ENCODE measurements at places on chromosomes 1 and 21.

GRCh38 chr1:81512252-81513003 lies 288.3 kb upstream of the ADGRL2 start:
- DNase-seq = no peak

- no peak for DNase-seq
These were observed 13.6 kb upstream of the TMPRSS2 start for GRCh38 chr21:41521489-41522027.

DNA sequence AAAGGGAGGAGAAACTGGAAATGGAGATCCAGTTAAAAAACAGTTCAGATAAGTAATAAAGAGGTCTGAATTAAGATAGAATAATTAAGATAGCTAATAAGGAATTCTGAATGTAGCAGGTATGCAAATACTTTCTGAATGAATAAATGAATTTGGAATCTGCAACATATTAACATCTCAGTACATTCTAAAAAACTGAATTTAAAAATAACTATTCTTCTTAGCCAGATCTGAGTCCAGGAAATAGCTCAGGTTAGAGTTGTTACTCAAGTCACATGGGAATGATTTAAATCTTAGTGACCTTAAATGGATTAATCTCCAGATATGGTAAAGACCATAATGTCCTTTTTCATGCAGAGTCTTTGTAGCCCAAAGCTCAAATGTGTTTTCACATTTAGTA lies 51.2 kb downstream of the EYA3 start:
- DNase-seq = no peak

DNA sequence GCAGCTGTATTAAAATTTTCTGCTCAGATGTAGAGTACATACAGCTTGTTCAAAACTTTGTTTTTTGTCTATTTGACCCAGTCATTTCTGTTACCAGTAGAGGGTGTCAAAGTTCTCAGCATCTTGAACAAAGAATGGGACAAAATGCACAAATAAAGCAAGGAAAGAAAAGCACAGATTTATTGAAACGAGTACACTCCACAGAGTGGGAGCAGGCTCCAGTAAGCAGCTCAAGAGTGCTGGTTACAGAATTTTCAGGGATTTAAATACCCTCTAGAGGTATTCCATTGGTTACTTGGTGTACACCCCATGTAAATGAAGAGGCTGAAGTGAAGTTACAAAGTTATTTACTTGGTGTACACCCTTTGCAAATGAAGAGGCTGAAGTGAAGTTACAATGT lies 8.9 kb upstream of the PRMT6 start:
- no peak for DNase-seq

DNA sequence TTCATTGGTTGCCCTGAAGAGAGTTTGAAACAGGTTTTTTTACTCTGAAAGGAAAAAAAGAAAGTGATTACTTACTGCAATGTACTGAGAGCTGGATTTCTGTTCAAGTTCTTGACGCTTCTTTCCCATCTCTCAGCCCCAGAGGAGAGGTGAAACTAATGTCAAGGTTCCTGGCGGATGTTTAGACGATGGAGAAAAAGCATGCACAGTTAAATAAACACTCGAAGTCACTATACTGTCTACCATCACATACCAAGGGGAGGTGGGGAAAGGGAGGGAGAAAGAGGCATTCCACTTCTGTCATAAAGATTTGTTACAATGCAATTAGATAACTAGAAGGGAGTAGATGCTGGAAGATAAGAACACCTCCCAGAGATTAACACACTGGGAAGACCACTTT lies 177.0 kb upstream of the TNR start:
- DNase-seq = no peak

GRCh38 chr1:218640173-218640572 lies 295.0 kb downstream of the TGFB2 start:
- DNase-seq = no peak

- DNase-seq = peak; percentile 12
These were observed 267.3 kb upstream of the DUSP10 start for GRCh38 chr1:222009105-222009730.

- no peak for DNase-seq
These were observed 19.0 kb downstream of the FOXO6 start for GRCh38 chr1:41380195-41380594.

All from iPS DF 19.7 (cell line).